ENCODE measurements at places on chromosomes 11 and 22. TPM values are rescaled to one million over a fixed set of nuclear protein-coding genes. Genes with fewer than 3 reads are reported as not detected.

- H3K4me1 ChIP-seq = no peaks in the 10 kb centered on the region
- no peak overlapping the region for H3K27ac ChIP-seq
- H3K36me3 ChIP-seq = peaks cover 17% of the 10 kb centered on the region
- no peak for DNase-seq
- H3K27me3 ChIP-seq = no peaks in the 10 kb centered on the region
These were observed 44.5 kb upstream of the CHRM4 start for GRCh38 chr11:46436113-46436512.

Gene OR2D2
- 0.36 TPM for total RNA-seq

- H3K27ac ChIP-seq = no peak overlapping the region
- peaks cover 19% of the 10 kb centered on the region for H3K27me3 ChIP-seq
- H3K36me3 ChIP-seq = no peaks in the 10 kb centered on the region
These were observed 13.0 kb downstream of the GRAP2 start for GRCh38 chr22:39913886-39914285.

- DNase-seq = no peak
- no peak overlapping the region for H3K4me3 ChIP-seq
- H3K4me1 ChIP-seq = peaks cover 2% of the 10 kb centered on the region
These were observed 1035.3 kb downstream of the NTM start for GRCh38 chr11:132405728-132406127.

- peaks cover 4% of the 10 kb centered on the region for H3K27me3 ChIP-seq
- no peak overlapping the region for H3K27ac ChIP-seq
- no peaks in the 10 kb centered on the region for H3K36me3 ChIP-seq
- no peak overlapping the region for H3K4me3 ChIP-seq
These were observed 70.0 kb downstream of the SGSM1 start for GRCh38 chr22:24875862-24876506.

- peaks cover 2% of the 10 kb centered on the region for H3K27me3 ChIP-seq
- no peak overlapping the region for H3K27ac ChIP-seq
- no peak overlapping the region for H3K4me3 ChIP-seq
- no peaks in the 10 kb centered on the region for H3K36me3 ChIP-seq
These were observed 45.8 kb downstream of the HEPHL1 start for GRCh38 chr11:94066901-94067429.

DNA sequence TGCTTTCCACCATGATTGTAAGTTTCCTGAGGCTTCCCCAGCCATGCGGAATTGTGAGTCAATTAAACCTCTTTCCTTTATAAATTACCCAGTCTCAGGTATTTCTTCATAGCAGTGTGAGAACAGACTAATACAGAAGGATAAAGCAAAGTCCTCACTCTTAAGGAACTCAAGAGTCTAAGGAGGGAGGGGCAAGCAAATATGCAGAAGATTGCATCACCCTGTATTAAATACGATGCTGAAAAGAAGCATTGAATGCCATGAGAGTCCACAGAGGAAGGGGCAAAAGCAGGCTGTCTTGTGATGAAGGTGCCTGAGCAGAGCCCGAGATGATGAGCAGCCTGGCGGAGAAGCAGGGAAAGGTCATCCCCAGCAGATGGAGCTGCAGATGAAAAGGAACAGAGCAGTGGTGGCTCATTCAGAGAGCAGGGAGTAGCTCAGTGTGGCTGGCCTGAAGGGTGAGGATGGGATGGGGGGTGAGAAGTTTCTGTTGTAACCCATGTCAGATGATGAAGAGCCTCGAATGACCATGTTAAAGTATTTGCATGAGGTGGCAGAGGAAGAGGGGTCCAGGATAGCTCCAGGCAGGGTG is 6.3 kb upstream of the IZUMO1R start:
- H3K27me3 ChIP-seq = no peaks in the 10 kb centered on the region
- no peak overlapping the region for H3K27ac ChIP-seq
- H3K36me3 ChIP-seq = no peaks in the 10 kb centered on the region
- no peak overlapping the region for H3K4me3 ChIP-seq

Gene CNTF
- 1.8 TPM for total RNA-seq

Gene KDELR3
- 161 TPM for total RNA-seq

DNA sequence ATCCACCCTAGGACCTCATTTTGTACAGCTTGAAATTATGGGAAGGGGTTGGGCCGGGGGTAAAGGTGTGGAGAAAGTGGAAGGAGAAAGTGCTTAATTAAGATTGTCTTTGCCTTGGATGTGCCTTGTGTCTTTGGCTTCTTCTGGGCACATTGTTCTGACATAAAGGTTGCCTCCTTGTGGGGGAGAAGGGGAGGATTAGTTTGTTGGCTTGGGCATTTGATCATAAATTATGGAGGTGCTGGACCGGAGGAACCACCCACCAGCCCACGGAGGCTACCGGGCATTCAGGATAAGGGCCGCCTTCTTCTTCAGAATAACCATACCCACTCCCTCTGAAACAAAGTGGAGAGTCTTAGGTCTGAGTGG is 1.3 kb downstream of the PAFAH1B2 start:
- peak overlapping the region; percentile 97 for H3K27ac ChIP-seq
- H3K27me3 ChIP-seq = no peaks in the 10 kb centered on the region
- H3K4me1 ChIP-seq = peaks cover 25% of the 10 kb centered on the region
- H3K4me3 ChIP-seq = peak overlapping the region; percentile 85
- peaks cover 24% of the 10 kb centered on the region for H3K36me3 ChIP-seq
- peak; percentile 86 for DNase-seq

Gene FGF3
- not detected for total RNA-seq

DNA sequence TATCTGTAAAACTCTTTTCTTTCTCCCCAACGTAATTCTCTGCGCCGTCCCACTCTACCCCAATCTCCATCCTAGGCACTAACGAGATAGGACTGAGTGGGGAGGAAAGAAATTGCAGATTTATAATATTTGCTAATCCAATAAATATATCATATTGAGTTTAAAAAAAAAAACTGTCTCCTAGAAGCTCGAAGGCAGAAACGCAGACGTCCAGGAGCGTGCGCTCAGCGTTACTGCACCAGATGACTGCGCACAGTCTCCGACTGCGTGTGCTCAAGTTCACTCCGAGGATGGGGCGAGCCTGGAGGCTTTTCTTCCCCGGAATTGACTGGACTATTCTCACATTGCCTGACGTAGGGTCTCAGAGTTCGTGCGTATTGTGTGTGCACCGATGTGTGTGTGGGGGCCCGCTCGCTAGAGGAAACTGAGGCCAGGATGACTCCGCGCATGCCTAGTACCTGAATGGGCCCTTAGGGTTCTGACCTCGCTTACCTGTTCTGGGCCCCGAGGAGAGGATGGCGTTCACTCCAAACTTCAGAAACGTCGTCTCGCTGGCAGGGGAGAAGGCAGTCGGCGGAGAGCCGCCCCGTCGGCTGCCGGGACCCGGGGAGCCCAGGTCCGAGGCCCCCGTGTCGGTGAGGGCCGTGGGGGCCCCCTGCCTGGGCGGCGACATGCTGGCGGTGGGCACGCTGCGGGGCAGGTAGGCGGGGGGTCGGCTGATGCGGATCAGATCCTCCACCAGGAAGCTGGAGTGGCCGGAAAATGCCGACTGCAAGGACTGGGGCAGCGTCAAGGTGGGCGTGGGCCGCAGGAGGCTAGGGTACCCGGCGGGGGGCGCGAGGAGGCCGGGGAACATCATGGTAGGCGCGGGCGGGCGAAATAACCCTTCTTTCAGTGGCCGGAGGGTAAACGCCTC is 551 bp downstream of the DBX1 start:
- H3K36me3 ChIP-seq = no peaks in the 10 kb centered on the region
- peaks cover 99% of the 10 kb centered on the region for H3K27me3 ChIP-seq
- H3K4me3 ChIP-seq = no peak overlapping the region
- H3K4me1 ChIP-seq = peaks cover 1% of the 10 kb centered on the region
- H3K27ac ChIP-seq = no peak overlapping the region
- peak; percentile 72 for DNase-seq

DNA sequence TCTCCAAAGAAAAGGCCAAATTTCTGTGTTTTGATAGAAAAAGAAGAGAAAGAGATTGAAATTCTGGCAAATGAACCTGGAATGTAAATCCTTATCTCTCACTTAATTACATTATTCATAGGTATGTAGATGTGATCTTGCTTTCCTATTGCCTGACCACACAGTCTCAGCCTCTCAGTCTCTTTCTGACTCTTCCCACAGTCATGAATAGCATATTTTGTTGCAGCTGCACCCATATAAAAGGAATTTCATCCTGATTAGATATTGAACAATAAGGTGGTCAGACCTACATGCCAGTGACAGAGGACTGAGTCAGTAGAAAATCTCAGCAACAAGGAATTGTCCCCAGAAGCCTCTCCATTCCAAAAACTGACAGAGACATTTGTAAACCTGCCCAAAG is 62.9 kb upstream of the LRRC4C start:
- no peak for DNase-seq
- H3K4me1 ChIP-seq = no peaks in the 10 kb centered on the region
- no peak overlapping the region for H3K27ac ChIP-seq

GRCh38 chr11:112651386-112651785 is 309.8 kb upstream of the NCAM1 start:
- DNase-seq = no peak
- H3K4me1 ChIP-seq = peaks cover 6% of the 10 kb centered on the region
- H3K27me3 ChIP-seq = no peaks in the 10 kb centered on the region
- H3K4me3 ChIP-seq = no peak overlapping the region
- H3K36me3 ChIP-seq = no peaks in the 10 kb centered on the region
- H3K27ac ChIP-seq = no peak overlapping the region

DNA sequence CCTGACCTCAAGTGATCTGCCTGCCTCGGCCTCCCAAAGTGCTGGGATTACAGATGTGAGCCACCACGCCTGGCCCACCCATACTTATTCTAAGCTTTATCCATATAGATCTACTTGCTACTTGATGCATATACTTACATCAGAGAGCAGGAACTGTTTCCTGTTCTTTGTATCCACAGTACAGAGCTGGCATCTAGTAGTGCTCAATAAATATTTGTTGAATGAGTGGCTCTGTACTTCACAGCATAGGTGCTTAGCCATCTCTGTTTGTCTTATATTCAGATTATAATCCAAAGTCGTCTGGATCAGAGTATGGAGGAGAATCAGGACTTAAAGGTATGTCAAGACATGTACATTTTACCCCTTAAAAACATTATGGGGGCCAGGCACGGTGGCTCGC is 38.6 kb upstream of the DLAT start:
- no peak for DNase-seq
- no peaks in the 10 kb centered on the region for H3K27me3 ChIP-seq
- peaks cover 28% of the 10 kb centered on the region for H3K36me3 ChIP-seq
- no peaks in the 10 kb centered on the region for H3K4me1 ChIP-seq

Gene ART1
- total RNA-seq = not detected

- DNase-seq = no peak
- no peak overlapping the region for H3K27ac ChIP-seq
- H3K4me1 ChIP-seq = no peaks in the 10 kb centered on the region
- H3K36me3 ChIP-seq = no peaks in the 10 kb centered on the region
These were observed 10.2 kb downstream of the FIBIN start for GRCh38 chr11:27004103-27004502.

- no peak for DNase-seq
- H3K4me3 ChIP-seq = no peak overlapping the region
- H3K27ac ChIP-seq = no peak overlapping the region
- no peaks in the 10 kb centered on the region for H3K36me3 ChIP-seq
- H3K27me3 ChIP-seq = no peaks in the 10 kb centered on the region
These were observed 74.3 kb downstream of the DDIAS start for GRCh38 chr11:82975882-82976281.

Gene SLC22A12
- not detected for total RNA-seq

DNA sequence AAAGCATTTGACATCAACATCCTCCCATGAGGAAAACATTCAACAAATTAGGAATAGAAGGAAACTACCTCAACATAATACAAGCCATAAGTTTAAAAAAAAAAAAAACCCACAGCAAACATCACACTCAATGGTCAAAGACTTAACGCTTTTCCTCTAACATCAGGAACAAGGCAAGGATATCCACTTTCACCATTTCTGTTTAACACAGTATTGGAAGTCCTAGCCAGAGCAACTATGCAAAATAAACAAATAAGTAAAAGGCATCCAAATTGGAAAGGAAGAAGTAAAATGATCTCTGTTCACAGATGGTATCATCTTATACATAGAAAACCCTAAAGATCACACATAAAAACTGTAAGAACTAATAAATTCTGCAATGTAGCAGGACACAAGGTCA is 13.1 kb downstream of the FXYD6 start:
- no peak overlapping the region for H3K27ac ChIP-seq
- no peaks in the 10 kb centered on the region for H3K4me1 ChIP-seq
- H3K36me3 ChIP-seq = no peaks in the 10 kb centered on the region
- no peaks in the 10 kb centered on the region for H3K27me3 ChIP-seq

Gene RGL4
- not detected for total RNA-seq

GRCh38 chr22:24982301-24983056 is 30.0 kb downstream of the KIAA1671 start:
- peak; percentile 48 for DNase-seq
- H3K36me3 ChIP-seq = no peaks in the 10 kb centered on the region
- H3K27me3 ChIP-seq = no peaks in the 10 kb centered on the region
- H3K4me3 ChIP-seq = no peak overlapping the region

GRCh38 chr22:19285831-19286230 is 5.7 kb downstream of the CLTCL1 start:
- peaks cover 60% of the 10 kb centered on the region for H3K4me1 ChIP-seq
- peak overlapping the region; percentile 49 for H3K27ac ChIP-seq
- H3K27me3 ChIP-seq = no peaks in the 10 kb centered on the region
- no peaks in the 10 kb centered on the region for H3K36me3 ChIP-seq
- DNase-seq = peak; percentile 89

GRCh38 chr11:126731576-126732142 is 268.9 kb downstream of the KIRREL3 start:
- no peaks in the 10 kb centered on the region for H3K36me3 ChIP-seq
- H3K27ac ChIP-seq = no peak overlapping the region
- no peaks in the 10 kb centered on the region for H3K27me3 ChIP-seq
- H3K4me1 ChIP-seq = peaks cover 11% of the 10 kb centered on the region

GRCh38 chr11:65498977-65499712 is at the start of gene MALAT1:
Gene MALAT1, plus strand, starts transcription at chr11:65499045.
- peaks cover 42% of the 10 kb centered on the region for H3K36me3 ChIP-seq
- peak within 1 kb of the TSS; percentile 95 for H3K27ac ChIP-seq

GRCh38 chr11:111797145-111797581 is 31.0 kb upstream of the PPP2R1B start:
- no peaks in the 10 kb centered on the region for H3K36me3 ChIP-seq
- H3K27me3 ChIP-seq = no peaks in the 10 kb centered on the region
- H3K27ac ChIP-seq = no peak overlapping the region
- no peak overlapping the region for H3K4me3 ChIP-seq
- peaks cover 30% of the 10 kb centered on the region for H3K4me1 ChIP-seq

- no peaks in the 10 kb centered on the region for H3K36me3 ChIP-seq
- DNase-seq = peak; percentile 46
- no peak overlapping the region for H3K27ac ChIP-seq
These were observed 1507.5 kb downstream of the BRD1 start for GRCh38 chr22:48320048-48320682.

Gene MYEOV
- total RNA-seq = 0.88 TPM

Gene PARVG
- total RNA-seq = 1.1 TPM
